GM12892 (cell line): ENCODE measurements at places on chromosomes 7 and 10.

- DNase-seq, result no peak
Observed at GRCh38 chr10:84818961-84819360, 490.6 kb downstream of the CCSER2 start.

DNA sequence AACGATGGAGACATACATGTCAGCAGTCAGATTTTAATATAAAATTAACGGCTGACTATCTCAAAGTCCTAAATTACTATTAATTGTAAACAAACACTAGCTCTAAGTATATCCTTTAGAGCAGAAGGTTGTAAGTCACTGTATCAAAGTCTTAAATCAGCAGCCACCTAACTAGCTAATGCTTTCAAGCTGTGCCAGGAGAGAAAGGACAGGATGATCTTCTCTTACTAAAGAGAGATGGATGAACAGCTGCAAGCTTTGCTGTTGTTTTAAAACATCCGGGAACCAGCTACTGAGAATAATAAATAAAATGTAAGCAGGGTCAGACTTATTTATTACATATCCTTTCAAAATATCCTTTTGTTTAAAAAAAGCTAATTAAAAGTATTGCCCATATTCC lies 24.0 kb upstream of the ABLIM1 start:
- DNase-seq, result no peak

DNA sequence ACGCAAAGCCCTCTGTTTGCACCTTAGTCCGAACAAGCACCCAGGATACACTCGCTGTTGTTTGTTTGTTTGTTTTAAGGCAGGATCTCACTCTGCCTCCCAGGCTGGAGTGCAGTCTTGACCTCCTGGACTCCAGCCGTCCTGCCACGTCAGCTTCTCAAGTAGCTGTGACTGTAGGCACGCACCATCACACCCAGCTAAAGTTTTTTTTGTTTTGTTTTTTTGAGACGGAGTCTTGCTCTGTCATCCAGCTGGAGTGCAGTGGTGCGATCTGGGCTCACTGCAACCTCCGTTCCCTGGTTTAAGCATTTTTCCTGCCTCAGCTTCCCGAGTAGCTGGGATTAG lies 76.8 kb downstream of the CTBP2 start:
- DNase-seq, result no peak

DNA sequence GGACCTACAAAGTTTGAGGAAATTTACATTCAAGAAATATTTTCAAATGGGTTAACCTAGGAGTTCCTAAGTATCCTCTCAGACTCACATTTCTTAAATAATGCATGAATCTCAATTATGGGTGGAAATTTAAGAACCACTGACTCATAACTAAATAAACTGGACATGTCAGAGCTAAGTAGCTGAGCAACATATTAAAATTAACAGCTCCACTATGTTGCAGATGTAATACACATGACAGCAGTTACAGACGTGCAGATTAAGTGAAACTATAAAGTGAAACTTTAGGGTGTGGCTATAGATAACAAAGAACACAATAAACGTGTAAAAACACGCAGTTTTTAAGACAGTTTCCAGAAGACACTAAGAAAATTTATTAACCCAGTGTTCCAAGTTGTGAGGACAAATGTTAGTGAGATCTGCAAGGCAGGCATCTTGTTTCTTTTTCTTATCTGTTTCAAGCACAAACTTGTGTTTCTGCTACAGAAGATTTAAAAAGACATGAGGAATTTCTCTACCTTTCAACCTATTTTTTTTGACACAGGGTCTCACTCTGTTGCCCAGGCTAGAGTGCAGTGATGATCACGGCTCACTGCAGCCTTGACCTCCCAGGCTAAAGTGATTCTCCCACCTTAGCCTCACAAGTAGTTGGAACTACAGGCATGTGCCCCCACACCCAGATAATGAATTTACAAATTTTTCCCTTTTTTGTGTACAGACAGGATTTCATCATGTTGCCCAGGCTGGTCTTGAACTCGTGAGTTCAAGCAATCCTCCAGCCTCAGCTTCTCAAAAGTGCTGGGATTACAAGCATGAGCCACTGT lies 25.3 kb downstream of the DNMBP start:
- DNase-seq, result no peak

DNA sequence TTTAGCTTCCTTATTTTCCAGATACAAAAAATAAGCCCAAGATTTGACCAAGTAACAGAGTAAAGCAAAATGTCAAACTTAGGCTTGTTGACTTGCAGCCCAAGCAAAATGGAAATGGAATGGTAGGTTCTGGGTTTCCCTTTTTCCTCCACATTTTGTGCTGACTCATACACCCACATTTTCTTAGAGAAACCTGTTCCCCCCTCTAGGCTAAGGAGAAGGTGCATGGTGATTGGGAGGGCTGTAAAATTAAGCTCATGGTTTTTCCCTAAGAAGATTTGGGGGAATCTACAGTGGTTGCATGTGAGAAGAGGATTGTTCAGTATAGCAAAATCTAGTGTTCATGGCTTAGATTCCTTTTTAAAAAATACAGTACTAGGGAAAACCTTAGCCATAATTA lies 127.4 kb downstream of the ARL4A start:
- DNase-seq, result no peak

DNA sequence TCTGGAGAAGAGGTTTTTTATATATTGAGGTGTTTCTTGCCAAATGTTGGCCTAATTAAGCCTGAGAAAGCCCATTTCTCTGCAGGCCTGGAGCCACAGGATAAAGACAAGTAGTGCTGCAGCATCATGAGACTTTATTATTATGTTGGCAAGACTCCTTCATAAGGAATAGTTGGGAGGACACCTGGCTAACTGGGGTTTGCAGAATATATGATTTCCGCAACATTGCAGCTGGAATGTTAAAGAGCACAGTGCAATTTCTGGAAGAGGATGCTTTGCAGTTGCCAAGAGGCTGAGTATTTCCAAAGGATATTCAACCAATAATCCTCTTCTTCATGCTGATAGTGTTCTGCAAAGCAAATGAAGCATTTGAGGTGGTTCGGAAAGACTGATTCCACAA lies 1512.8 kb upstream of the LRRTM3 start:
- no peak for DNase-seq

DNA sequence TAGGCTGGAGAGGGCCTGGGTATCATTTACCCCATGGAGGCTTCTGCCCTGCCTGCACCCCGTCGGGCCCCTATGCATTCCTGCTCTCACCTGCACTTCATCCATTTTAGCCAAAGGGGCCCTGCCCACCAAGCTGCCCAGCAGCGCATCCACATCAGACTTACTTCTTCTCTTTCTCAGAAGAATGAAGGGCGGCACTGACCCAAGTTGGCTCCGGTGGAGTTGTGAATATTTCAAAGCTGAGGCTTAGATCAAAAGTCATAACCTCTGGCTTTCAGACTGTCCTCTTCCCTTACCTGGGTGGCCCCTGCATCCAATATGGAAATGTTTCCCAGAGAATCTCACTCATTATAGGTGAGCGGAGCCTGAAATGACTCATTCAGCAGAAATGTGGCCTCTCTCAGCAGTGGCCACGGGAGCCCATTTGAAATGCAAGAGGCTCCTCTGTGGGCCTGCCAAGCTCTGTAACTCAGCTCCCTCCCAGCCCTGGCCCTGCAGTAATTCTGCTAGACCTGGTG lies 117.6 kb upstream of the TCF7L2 start:
- DNase-seq, result no peak

GRCh38 chr10:74913377-74913979 lies 87.1 kb downstream of the KAT6B start:
- DNase-seq, result no peak

GRCh38 chr10:74027702-74028101 lies 29.8 kb downstream of the VCL start:
- no peak for DNase-seq

DNA sequence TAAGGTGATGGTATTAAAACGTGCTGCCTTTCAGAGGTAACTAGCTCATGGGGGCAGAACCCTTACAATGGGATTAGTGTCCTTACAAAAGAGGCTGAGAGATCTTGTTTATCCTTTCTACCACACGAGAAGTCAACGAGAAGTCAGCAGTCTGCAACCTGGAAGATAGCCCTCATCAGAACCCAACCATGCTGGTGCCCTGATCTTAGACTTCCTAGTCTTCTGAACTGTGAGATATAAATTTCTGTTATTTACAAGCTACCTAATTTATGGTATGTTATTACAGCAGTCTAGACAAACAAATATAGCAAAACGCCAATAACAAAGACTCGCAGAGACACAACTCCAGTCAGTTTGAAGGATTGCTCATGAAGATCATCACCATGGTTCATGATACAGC lies 157.5 kb upstream of the TMEM106B start:
- no peak for DNase-seq

DNA sequence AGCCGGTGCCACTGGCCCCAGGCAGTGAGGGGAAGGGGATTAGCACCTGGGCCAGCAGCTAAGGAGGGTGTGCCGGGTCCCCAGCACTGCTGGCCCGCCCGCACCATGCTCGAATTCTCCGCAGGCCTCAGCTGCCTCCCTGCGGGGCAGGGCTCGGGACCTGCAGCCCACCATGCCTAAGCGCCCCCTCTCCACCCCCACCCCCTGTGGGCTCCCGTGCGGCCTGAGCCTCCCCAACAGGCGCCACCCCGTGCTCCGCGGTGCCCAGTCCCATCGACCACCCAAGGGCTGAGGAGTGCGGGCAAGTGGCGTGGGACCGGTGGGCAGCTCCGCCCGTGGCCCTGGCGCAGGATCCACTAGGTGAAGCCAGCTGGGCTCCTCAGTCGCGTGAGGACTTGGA lies 144.8 kb upstream of the CDCA7L start:
- DNase-seq, result no peak

GRCh38 chr7:120190109-120190508 lies 82.9 kb upstream of the KCND2 start:
- no peak for DNase-seq

- DNase-seq, result no peak
Observed at GRCh38 chr7:134935701-134936100, 50.6 kb upstream of the AGBL3 start.

DNA sequence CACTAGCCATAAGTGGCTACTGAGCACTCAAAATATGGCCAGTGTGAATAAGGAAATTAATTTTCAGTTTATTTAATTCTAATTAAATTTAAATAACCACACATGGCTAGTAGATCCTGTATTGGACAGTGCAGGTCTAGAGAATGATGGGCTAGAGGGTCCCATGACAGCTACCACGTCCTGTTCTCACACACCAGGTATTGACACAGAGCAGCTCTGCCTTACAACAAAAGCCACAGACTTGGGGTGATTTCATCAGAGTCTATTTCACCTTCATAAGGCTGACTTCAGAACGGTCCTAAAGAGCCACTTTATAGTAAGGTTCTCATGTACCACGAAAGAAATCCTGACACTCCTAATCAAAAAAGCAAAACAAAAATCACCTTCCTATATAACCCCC lies 111.3 kb downstream of the UBE2H start:
- DNase-seq, result no peak

DNA sequence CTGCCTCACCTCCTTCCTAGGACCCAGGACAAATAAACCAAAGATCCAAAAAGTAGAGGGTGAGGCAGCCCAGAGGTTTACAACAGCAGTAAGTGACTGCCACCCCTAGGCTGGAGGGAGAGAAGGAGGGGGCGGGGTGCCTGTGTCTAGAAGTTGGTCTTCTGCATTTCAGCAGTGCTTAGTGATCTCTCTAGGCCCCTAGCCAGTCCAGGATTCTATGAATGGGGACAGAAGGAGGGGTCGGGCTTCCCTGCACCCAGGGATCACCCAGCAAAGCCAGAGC lies 62.8 kb upstream of the KDM7A start:
- no peak for DNase-seq

GRCh38 chr7:77351539-77352004 lies 64.6 kb downstream of the GSAP start:
- DNase-seq, result peak; percentile 24

- no peak for DNase-seq
Observed at GRCh38 chr10:132094581-132095234, 29.0 kb downstream of the JAKMIP3 start.

DNA sequence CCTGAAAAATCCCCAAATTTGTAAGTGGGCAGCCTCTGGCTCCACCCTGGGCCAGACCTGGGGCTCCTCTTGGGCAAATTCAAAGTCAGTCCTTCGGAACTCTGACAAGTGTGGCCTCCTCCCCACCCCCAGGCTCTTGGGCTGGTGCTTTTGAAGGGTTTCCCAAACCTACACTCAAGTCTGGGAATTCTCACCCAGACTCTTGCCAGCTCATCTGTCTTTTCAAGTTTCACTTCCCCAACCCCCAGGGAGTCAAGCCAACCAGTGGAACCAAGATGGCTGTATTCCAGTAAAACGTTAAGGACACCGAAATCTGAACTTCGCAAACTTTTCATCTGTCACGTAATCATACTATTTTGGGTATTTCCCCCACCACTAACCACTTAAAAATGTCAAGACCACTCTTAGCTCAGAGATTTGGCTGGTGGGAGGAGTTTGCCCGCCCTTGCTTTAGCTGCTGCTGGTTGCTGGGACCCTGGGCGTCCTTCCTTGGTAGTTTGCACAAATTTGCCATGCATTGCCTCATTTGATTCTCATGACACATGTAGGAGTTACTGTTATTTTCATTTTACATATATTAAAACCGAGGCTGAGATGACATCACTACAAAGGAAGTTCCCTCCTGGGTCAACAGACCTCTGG lies 1.7 kb upstream of the MYO1G start:
- DNase-seq, result no peak

DNA sequence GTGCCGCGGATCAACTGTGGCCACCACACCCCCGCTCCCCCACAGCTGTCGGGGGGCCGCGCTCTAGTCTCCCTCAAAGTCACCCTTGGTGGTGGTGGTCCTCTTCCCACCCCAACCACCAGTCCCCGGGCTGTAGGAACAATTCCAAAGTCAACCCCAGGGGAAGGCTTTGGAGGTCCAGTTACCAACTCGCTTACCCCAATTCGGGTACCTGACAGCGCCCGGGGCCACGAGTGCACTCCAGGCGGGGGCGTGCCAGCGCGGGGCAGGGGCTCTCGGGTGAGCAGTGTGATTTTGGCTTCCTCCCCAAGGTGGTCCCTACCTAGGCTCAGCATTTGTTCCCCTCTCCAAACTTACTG lies 584 bp upstream of the ZMIZ1 start:
- no peak for DNase-seq

- no peak for DNase-seq
Observed at GRCh38 chr7:4531236-4531635, 150.9 kb upstream of the FOXK1 start.

DNA sequence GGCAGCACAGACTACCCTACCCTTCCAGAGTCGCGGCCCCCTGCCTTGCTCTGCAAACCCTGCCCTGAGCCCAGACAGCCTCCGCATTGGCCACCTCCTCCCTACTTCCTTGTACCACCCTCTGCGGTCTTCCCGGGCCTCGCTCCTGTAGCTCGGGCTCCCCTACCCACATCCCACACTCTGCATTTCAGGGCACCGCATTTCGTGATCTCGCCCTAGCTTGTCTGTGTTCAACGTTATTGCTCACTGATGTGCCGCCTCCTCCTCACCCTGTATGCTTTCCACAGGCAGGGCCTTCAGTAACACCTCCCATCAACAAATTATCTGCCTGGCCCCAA lies 6.6 kb downstream of the PDIA4 start:
- no peak for DNase-seq

DNA sequence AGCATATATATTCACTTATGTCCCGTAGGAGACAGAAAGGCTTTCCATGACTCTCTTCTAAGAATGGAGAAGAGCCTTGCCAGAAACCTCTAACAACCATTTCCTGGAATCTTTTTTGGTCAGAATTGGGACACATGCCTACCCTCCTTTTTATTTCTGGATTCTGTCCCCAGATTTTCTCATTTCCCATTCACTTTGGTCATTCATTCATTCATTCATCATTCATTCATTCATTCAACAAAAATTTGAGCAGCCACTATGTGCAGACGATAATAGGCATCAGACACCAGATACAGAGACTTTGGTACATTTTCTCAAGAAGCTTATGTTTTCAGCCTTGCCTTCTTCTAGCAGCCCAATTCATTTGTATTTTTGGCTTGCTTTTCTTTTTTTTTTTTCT lies 6.0 kb downstream of the ENTPD7 start:
- no peak for DNase-seq
